ENCODE measurements at places on chromosomes 1 and 21. TPM values are rescaled to one million over a fixed set of nuclear protein-coding genes. Genes with fewer than 3 reads are reported as not detected.

SDHB gene
- total RNA-seq = 62.6 TPM

DNA sequence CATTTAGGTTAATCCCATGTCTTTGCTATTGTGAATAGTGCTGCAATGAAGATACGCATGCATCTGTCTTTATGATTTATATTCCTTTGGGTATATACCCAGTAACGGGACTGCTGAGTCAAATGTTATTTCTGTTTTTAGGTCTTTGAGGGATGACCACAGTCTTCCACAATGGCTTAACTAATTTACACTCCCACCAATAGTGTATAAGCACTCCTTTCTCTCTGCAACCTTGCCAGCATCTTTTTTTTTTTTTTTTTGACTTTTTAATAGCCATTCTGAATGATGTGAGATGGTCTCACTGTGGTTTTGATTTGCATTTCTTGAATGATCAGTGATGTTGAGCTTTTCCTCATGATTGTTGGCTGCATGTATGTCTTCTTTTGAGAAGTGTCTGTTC lies 33.5 kb downstream of the ASH1L start:
- no peak for DNase-seq

- no peak for DNase-seq
Observed at GRCh38 chr1:22399421-22400091, 52.1 kb upstream of the ZBTB40 start.

NBPF6 gene
- not detected for total RNA-seq

DNA sequence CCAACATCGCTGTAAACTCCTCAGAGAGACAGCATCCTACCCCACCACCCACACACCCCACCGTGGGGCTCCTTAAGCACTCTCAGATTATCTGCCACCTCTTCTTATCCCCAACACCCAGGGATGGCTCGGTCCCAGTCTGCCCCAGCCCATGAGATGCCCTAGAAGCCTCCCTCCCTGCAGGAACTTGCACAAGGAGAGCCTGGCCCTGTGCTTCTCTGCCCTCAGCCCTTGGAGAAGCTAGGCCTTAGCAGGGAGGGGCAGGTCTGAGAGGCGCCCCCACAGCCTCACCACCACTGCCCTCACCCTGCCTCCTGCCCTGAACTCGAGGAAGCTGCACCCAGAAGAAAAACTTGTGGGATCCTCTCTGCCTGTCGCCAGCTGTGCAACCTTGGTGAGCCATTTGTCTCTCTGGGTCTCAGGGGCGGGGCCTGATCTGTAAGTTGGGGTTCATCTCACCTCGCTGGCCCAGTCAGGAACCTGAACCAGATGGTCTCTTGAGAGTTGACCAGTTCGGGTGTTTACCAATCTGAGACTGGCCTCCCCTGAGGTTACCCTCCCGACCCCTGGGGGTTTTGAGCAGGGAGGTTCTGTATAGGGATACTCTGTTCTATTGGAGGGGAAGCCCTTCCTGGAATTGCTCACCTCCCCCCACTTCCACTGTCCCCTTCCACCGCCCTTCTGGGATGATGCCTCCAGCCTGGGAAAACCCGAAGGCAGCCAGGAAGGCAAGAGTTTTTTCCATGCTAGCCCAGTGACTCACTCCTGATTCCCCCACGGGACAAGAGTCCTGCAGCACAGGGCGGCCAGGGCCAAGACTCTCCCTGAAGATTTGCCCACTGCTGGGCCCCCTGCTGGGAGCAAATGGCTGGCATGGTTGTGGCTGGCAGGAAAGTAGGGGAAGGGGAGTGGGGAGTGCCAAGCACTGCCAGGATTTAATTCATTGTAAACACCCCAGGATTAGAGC lies at the start of gene S100A3:
TSS of gene S100A3 (minus strand) at position 537 of the 967 bp plus-strand sequence. CDS start 773 bp downstream, outside the sequence.
- DNase-seq = no peak

DNA sequence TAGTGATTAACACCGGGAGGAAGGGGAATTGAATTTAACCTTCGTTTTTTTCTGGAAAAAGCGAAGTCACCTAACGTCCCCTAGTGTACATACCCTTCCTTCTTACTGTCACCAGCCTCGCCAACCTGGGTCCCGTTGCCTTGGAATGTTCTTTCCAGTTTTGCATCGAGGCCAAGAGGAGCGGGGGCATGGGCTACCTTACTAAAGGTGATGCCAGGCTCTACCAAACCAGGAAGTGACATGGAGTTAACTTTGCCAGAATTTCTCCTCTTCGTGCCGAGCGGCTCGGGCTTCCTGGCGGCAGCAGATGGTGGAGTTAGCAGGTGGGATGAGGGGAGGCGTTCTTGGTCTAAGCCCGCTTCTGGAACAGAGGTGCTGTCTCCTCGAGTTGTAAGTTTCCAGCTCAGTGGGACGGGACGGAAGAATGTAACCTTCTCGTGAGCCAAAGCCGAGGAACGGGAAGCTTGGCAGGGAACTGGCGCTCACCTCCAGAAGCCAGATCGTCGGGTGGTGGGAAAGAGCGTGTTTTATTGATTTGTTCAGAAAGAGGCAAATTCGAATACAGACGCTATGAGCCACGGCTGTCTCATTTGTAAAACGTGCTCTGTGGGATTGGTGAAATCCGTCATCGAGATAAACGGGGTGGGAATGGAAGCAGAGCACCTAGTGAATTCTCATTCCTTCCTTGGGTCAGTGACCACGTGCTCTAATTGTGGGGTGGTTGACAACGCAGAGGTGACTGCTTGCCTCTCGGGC lies 486 bp downstream of the NIPAL3 start:
- DNase-seq = no peak

All from natural killer cell (primary cell).